Skeletal muscle cell (primary cell): ENCODE measurements at places on chromosomes 3 and 15.

GRCh38 chr15:101424984-101425383, 64.5 kb downstream of the PCSK6 start:
- DNase-seq, result no peak

DNA sequence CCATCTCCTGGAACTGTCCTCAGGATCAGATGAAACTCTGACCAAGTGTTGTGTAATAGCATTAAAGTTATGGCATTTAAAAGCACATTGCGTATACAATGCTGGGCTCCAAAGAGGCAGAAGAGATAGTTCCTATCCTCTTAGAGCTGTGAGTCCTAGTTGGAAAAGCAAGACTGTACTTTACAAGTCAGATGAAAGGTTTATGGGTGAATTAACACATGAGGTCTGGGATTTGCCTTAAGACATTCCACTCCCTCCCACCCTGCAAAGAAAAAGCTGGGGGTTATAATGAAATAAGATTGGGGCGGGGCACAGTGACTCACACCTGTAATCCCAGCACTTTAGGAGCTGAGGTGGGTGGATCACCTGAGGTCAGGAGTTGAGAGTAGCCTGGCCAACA, 35.6 kb downstream of the SNAPC5 start:
- DNase-seq, result no peak

DNA sequence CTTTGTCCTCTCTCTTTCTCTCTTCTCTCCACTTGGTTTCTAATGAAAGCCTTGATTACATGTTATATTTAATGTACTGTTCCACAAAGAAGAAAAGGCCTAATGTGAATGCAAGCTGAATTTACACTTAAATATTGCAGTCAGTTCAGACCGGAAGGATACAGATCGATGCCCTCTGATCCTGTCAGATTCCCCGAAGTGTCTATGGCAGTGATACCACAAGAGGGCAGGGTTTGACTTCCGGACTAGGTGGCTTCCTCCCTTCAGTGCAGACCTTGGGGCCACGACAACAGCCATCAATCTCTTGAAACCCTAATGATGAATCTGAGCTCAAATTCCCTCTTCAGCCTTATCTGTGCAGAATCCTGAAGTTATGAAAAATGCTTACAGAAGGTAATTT, 29.5 kb downstream of the AGTR1 start:
- no peak for DNase-seq

DNA sequence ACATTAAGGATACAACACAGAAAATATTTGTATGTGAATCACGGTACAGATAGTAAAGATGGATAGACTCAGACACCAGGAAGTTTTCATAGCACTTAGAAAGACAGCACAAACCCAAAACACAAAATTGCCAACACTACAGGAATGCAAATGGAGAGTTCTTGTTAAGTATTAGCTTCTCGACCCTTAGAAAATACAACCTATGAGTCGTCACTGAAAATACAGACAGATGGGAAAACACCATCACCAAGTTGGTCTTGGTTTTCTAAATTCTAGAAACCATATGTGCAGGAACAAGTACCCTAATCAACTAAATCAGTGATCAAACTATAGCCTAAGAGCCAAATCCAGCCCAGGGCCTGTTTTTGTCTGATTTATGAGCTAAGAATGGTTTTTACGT, 50.7 kb downstream of the PEAK1 start:
- DNase-seq, result no peak

DNA sequence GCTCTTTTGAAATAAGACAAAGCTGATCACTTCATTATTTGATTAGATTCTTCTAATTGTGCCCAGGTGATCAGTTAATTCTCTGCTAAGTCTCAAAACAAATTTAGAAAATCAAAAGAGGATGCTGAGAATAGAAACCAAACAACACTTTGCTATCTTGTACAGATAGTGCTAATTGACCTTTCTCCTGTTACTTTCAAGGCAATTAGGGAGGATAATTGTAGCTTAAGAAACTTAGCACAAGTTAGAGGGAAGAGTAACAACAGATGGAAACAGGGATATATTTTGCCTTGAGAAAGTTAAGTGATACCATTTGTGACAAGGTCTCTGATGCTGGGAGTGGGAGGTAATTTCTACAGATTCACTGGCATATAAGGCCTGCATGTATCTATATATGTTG, 344.8 kb upstream of the GRM7 start:
- DNase-seq, result no peak

DNA sequence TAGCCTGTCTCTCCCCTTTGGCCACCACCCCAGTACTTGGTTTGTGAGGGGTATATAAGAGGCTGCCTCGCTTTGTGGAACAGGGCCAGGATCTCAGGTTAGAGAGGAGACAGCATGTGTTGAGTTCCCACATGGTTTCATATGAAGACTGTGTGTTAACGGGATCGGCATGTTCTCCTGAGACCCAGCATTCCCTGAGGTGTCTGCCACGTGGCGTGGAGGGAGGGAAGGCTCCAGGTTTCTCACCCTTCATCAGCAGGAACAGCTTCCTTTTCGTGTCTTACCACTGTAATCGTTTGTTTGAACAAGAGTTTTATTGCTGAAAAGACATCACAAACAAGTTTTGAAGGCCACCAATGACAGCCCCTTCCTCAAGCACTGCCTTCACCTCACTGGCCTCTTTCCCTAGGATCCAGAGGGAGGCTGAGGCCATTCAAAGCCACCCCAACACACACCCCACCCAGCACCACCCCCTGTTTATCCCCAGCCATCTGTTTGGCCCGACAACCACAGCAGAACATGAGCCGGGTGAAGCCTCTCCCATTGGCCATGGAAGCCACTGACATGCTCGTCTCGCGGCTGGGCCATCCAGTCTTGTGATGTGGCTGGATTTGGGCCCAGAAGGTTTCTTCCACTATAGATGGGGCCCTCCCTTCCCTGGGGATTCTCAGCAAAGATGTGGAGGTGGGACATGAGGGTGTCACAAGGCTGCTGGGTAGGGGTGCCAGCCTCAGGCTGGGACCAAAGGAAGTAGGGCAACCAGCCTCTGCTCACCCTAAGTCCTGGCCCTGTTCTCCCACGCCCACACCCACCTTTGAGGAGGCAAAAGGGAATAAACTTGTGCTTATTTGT, 10.0 kb downstream of the BHLHE40 start:
- DNase-seq, result peak; percentile 60

DNA sequence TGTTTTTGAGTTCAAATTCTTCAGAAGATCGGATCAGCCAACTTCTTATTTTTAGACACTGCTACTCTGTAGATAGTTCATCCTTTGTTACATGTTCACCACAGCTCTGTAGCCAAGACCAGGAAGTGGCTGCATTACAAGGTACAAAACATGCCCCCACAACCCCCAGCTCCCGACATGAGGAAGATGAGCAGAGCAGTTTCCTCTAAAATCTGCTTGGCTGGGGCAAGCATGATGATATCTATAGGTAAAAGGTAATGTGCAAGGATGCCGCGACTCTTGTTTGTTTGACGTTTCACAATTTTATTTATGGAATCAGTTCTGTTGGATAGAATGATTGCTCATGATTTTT, 126.5 kb upstream of the GRM7 start:
- DNase-seq, result no peak

DNA sequence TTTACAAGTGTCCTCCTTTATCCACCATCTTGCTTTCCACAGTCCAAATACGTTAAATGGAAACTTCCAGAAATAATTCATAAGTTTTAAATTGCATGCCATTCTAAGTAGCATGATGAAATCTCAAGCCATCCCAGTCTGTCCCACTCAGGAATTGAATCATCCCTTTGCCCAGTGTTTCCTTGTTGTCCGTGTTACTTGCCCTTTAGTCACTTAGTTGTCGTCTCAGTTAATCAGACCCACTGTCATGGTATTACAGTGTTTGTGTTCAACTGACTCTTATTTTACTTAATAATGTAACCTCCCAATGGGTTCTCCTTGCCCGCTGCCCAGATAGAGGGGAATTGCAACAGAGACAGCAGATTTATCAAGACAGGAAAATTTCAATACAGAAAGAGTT, 77.6 kb upstream of the NDN start:
- DNase-seq, result no peak

DNA sequence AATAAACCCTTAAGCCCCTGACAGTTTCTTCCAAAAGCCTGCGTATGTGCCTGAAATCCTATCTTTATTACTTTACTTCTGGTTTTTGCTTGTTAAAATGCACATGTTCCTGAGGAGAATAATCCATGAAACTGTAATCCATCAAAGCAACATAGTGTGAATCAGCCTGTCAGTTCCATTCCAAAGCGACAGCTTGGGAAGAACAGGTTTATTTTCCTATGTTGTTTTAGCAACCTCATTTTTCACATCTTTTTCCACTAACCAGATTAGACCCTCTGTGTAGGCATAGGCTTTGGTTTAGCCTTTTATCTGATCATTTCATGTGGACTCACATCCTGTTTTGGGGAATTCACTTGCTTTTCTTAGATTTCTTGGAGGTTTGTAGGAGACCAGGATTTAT, 988.0 kb downstream of the SQOR start:
- DNase-seq, result no peak

GRCh38 chr3:63557912-63558311, 94.6 kb upstream of the SNTN start:
- no peak for DNase-seq

DNA sequence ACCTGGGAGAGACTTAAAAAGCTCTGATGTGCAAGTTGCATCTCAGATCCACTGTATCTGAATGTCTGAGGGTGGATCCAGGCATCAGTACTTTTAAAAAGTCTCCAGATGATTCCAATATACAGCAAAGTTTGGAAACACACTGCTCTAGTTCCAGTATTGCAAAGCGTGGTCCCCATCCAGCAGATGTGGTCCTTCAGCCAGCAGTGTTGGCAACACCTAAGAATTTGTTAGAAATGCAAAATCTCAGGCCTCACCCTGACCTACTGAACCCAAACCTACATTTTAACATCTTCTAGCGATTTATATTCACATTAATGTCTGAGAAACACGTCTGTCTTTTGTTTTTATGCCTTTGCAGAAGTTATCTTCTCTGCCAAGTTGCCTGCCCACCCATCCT, 32.2 kb upstream of the SGO1 start:
- DNase-seq, result no peak

DNA sequence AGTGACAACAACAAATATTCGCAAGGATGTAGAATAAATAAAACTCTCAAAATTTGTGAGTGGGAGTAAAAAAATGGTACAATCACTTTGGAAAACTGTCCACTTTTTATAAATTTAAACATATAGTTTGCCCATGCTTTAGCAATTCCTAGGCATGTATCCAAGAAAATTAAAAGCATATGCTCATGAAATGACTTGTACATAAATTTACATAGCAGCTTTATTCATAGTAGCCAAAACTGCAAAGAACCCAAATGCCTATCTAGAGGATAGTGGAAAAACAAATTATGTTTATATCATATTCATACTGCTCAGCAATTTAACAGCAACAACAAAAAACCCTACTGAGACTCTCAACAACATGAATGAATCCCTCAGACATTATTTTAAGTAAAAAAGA, 363.6 kb upstream of the CCDC54 start:
- no peak for DNase-seq

DNA sequence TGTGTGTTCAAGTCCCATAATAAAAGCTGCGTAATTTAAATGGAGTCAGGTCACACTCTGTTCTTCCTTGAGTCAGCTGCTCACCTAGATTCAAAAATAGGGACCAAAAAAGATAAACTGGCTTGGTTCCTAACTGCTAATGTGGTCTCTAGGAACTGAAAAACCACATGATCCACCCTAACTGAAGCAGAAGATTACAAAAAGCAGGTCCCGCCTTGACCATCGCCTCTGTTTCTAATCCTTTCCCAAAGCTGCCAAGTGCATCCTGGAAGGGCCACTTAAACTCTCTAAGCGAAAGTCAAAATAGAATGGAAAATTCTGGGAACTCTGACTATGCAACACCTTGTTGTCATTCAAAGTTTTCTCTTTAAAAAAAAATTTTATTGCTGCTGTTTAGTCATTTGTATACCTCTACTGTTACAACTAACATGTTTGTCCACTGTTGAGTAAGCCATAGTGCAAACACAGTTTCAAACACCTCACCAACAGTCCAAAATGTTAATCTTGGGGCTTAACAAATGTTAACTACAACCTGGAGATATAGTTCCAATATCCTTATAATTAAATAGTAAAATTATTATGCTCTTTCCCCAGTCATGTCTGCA, 88.9 kb upstream of the THBS1 start:
- no peak for DNase-seq

DNA sequence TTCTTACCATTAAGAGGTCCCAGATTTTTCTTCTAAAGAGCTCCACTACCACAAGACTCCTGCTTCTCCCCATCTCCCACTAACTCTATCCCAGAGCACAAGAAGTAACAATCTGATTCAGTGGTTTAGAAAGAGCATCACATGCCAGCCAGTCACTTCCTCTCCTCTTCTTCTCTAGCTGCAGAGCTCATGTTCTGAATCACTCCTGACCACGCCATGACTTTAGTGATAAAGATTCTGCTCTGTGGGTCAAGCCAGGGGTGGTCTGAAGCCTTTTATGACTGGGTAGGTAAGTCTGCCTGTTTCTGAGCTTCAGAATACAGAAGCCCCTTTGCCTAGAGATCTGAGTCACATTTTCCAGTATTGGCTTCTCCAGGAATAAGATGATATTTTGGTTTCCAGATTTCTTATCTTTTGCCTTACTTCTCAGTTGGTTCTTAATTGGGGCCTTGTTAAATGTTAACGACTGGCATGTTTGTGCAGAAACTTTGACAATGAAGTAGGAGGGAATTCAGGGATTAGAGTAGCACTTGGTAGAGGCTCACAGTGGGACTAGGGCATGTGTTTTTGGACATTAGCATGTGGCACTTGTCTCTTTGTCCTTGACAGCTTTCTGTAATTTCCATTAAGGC, 27.6 kb upstream of the ADAMTSL3 start:
- no peak for DNase-seq

GRCh38 chr3:43906849-43907507, 216.2 kb downstream of the ABHD5 start:
- DNase-seq, result no peak

DNA sequence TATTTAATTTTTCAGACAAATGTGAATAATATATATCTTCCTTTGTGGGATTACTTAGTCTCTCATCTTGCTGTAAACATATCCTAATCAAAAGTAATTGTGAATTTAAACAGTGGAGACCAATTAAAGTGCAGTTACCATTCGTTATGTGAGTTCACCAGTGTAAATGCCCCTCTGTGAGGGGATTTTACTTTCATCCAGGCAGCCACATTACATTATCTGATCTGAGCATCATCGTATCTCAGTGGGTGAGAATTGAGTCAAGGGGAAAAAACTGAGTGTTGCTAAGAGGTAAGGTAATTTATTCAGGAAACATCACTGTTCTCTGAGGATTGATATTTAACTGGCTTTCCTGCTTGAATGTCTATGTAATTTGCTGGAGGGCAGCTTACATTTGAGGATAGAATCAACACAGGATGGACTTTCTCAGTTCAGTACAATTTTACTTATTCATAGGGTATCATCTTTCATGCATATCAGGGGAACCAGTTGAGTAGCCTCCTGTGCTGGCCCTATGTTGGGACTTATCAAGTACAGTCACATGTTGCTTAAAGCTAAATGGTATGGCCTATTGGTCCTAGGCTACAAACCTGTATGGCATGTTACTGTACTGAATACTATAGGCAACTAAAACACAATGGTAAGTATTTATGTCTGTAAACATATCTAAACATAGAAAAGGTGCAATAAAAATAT, 219.7 kb downstream of the CD47 start:
- DNase-seq, result no peak

GRCh38 chr15:88710027-88710715, 71.4 kb downstream of the ISG20 start:
- DNase-seq, result no peak
